ENCODE measurements at places on chromosomes 6 and 20.

DNA sequence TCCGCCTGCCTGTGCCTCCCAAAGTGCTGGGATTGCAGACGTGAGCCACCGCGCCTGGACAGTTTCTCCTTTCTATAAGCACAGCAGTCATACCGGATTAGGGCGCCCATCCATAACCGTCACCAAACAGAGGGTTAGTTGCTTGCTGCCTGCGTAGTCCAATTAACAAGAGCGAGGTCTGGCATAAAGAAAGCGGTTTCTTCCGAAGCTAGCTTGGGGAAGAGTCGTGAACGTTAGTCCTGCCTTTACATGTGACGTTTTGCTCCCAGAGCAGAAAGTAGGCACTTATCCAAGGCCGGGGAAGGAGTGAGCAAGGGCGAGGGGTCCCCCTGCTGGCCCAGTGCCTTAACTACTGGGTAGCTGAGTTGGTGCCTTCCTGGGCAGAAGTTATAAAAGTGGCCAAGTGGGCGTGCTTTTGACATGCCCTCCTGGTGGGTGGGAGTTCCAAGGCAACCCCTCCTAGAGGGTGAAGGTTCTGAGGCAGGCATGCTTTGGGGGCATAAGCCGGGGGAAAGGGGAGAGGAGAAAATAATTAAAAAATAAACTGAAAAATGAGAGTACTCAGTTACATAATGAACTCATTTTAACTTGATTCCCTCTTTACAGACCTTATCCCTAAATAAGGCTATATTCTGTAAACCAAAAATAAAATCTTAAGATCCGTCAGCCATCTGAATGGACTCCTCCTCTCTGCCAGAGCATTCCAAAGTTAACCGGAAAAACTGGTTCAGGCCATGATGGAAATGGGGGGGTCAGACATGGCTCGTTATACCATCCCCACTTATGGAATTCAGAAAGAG is 88.0 kb downstream of the FAM217A start:
- DNase-seq, result peak; percentile 74

DNA sequence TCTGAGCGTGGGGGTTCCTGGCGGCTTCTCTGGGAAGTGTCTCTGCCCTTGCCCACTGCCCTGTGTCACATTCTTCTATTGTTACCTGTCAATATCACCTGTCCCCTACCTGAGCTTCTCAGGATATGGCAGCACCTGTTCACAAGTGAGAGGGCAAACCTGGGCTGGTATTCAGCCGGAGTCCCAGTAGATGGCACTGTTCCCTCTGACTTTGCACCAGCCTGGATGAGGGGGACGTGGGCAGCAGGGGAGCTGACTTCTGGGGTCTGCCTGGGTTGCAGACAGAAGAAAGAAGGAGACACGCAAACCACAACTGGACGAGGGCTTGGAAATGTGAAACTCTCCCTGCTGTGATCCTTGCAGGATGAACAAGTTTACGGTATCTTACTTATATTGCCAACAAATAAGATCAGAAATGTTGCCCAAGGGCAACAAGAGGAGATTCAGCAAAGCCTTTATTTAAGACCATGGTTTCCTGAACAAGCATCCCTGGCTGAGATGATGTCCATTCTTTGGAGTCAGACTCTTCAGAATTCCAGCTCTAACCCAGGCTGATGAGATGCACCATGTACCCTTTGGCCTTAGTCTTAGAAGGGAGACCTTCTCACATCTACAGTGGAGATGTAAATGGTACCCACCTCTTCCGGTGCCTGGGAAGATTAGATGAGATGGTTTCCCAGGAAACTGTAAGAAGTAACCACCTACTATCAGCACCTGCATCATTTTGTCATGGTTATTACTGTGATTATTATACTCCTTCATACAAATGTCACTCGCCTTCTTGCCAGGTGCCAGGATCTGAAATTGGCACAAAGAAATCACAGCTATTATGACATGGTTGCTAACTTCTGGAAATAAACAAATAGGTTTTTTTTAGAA is 400.0 kb upstream of the CDH4 start:
- DNase-seq, result no peak

- no peak for DNase-seq
These were observed 167.2 kb downstream of the TTLL2 start for GRCh38 chr6:167492100-167492449.

GRCh38 chr20:2759603-2760296 is 40.7 kb downstream of the CPXM1 start:
- DNase-seq, result no peak

GRCh38 chr6:46002264-46002663 is 13.4 kb downstream of the CLIC5 start:
- no peak for DNase-seq

DNA sequence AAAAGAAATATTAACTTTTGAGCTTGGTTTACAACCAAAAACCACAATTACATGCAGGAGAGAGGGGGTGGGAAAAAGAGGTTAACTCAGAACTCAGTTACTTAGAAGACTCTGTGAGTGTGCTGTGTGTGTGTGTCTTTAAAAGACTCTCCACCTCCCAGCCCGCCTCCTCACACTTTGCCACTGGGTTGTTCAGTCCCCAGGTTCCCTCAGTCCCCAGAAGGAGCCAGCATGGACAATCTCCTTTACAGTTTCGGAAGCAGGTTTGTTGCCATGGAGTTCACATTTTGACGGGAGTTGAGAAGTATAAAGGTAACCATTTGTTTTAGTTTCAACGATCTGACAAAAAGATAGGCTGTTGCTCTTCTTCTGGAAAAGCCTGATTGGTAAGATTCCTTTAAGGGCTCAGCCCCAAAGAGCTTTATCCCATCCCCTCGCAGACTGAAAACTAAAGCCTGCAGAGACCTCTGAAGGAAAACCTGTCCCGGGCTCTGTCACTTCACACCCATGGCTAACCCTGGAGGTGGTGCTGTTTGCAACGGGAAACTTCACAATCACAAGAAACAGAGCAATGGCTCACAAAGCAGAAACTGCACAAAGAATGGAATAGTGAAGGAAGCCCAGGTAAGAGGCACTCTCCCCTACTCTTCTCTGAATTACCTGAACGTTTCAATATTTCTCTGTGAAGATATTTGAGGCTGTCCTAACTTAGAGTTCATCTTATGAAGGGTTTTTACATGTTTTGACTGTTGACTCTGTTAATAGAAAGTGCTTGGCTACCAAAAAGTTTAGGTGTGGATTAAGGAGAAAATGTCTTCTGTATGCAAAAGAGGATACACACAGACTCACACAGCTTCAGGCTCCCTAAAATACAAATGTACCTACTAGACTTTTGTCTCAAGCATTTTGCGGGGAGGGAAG is at the start of gene SPTLC3:
Gene SPTLC3, plus strand, starts transcription at position 212 of the 921 bp plus-strand sequence. Its CDS starts 296 bp downstream, at position 508.
- DNase-seq, result no peak

- no peak for DNase-seq
These were observed 21.5 kb upstream of the TAF4 start for GRCh38 chr20:62087227-62087626.

- DNase-seq, result peak; percentile 50
These were observed 25.9 kb downstream of the PPARD start for GRCh38 chr6:35368038-35368887.

DNA sequence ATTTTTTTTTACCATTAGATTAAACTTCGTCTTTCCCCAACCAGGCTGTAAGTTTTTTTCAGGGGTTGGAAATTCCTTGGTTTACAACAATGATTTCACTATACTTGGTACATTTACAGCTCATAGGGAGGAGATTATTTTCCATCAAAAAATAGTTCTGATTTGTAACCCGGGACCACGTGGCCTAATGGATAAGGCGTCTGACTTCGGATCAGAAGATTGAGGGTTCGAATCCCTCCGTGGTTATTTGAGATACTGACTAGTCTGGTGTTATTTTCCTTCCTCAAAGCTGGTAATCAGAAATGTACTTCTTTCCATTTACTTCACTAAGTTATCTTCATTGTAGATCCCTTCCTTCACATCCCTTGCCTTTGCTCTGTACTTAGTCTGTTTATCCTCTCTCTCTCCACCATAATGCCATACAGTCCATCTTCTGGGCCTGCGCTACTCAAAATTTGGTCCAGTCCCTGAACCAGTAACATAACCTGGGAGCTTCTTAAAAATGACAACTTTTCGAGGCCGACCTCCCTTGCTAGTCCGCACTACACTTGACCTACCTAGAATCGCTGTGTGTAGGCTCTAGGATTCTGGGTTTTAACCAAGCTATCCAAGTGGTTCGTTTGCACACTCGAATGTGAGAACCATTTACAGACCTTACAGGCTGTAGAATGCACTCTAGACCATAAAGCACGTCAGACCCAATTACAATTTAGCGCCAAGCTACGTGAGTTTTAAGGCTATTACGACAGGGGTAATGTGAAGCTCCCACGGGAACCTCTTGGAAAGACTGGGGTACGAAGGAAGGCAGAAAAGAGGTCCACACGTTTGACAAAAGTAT is 42.1 kb upstream of the BTN3A2 start:
- peak; percentile 75 for DNase-seq

DNA sequence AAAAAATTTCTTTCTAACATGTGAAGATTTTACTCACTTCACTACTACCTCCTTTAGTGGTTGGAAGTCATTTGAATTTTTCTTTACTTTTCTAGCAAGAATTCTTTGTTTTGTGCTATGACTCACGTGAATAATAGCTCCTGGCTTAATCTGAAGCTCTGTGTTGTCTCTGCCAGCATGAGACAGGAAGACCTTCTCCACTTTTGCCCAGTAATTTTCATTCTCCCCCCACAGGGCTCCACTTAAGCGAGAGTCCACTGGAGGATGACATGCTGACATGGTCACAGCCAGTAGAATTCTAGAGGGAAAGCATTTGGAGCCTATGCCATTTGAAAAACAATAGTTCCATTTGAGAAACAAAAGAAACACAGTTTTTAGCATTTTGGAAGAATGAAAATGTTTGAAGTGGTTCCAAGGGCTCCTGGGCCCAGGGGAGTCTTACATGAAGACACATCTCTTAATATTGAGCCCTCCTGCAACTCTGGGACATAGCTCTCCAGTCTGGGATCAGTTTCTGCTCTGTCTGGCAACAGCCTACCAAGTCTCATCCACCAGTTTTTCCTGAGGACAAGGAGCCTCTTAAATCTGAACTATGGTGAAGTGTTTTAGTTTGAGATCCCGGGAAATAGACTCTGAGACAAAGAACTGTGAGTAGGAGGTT is 231.4 kb downstream of the PAX1 start:
- no peak for DNase-seq

DNA sequence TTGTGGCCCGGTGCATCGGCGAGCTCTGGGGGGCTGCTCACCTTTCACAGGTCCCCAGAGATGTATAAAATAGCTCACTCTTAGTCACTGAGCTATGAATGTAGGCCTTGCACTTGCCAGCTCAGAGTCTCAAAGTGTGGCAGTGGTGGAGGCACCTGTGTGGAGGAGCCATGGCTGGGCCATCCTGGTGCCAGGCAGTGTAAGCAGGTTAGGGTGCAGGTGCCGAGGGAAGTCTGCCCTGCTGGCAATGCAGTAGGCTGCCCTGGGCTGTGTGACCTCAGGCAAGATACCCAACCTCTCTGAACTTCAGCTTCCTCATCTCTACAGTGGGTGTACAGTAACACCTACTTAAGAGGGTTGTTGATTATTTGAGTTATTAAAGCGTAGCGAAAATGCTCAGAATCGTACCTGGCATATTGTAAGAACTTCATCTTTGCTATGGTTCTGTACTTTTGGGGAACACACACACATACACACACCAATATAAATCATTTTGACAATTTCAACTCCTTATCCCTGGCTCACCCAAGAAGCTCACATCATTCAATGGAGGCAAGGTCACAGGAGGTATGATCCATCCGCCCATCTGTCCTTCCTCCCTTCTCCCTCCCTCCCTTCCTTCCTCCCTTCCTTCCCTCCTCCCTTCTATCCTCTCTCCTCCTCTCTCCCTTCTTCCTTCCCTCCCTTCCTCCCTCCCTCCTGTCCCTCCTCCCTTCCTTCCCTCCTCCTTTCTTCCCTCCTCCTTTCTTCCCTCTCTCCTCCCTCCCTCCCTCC is 66.8 kb upstream of the STX16 start:
- DNase-seq, result no peak

DNA sequence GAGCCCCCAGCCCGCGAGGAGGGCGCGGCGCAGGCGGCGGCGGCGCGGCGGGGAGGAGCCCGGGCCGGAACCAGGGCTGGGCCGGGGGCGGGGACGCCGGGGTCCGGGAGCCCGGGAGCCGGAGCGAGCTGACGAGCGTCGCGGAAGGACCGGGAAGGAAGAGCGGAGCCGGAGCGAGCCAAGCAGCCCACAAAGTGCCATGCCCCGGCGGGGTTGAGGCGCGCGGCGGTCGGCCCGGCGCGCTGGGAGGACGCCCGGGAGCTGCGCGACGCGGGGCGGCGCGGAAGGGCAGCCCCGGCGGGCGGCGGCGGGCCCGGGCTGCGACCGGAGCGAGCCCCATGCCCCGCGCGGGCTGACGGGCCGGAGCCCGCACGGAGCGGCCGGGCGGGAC is 289 bp downstream of the FOXP4 start:
- no peak for DNase-seq

DNA sequence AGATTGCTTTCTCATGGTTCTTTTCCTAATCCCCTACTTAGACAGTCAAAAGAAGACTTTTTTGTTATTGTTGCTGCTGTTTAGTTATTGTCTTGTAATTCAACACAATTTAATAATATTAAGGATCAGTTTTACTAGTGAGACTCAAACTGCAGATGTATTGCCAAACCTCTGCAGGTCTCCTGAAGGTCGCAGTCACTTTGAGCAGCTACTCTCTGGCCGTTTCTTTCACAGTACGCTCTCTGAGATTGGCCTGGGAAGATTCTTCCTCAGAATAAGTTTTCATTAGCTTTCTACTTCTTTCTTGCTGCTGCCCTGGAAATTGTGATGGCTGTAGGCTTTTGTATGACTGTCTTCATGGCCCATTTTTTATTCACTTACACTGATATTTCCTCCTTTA is 930.8 kb downstream of the QKI start:
- no peak for DNase-seq

DNA sequence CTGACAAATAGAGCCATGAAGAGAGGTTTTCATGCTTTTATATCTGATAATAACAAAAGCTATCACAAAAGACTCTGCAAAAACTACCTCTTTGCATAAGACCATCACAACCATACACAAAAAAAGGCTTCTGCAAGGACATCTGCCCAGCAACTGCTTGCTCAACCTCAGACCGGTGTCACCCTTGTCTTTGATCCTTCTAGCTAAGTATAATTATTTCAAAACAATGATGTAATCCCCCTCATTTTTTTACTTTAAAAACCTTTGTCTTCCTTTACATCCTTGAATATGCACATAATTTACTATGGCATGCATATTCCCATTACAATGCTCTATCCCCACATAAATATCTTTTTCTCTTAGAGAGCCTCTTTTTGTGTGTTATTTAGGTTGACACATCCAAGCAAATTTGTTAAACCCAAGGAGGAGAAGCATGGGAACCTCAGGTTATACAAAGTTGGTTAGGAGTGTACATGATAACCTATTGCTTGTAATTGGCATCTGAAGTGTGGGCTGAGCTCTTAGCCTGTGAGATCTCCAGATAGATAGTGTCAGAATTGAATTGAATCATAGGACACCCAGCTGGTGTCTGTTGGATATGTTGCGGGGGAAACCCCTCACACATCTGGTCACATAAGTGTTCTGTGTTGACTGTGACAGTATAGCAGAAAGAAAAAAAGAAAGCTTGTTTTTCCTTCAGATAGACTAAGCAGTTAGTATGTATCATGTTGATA is 20.7 kb upstream of the CGA start:
- no peak for DNase-seq

- no peak for DNase-seq
These were observed 8.4 kb downstream of the FAM120B start for GRCh38 chr6:170314983-170315382.

- DNase-seq, result no peak
These were observed 45.4 kb downstream of the MYB start for GRCh38 chr6:135226537-135226936.

GRCh38 chr20:57612436-57612835 is 7.8 kb downstream of the ZBP1 start:
- DNase-seq, result peak; percentile 19
